ENCODE measurements at places on chromosomes 3 and 15.
A peak's percentile ranks its signal among the peaks of the same experiment; 100 is the strongest.

GRCh38 chr15:48683991-48684765 lies 38.7 kb upstream of the FBN1 start:
- no peak for DNase-seq

- peak; percentile 45 for DNase-seq
Observed at GRCh38 chr3:173584093-173584837, 186.7 kb downstream of the NLGN1 start.

DNA sequence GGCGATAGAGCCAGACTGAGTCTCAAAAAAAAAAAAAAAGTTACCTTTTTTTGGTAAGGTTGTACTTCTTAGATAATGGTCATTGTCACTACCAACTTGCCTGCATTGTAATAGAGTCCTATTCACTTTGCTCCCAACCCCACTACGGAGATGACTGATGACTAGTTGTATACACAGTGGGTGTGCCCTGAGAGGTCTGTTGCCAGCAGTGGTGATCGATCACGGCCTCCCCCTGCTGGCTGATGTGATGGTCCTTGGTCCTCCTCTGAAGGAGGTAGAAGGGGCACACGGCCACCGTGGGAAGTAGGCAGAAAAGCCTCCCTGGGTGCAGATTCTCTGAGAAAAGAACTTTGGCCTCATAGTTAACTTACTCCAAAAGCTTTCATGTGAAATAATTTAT lies 10.7 kb downstream of the GCNT3 start:
- no peak for DNase-seq

GRCh38 chr3:138642927-138643253 lies 34.3 kb downstream of the FAIM start:
- DNase-seq = no peak

- DNase-seq = no peak
Observed at GRCh38 chr3:53794597-53794996, 51.6 kb downstream of the CHDH start.

All from left renal cortex interstitium (tissue), 4 donors.